ENCODE measurements at places on chromosomes 11 and 22. TPM values are rescaled to one million over a fixed set of nuclear protein-coding genes. Genes with fewer than 3 reads are reported as not detected.

DNA sequence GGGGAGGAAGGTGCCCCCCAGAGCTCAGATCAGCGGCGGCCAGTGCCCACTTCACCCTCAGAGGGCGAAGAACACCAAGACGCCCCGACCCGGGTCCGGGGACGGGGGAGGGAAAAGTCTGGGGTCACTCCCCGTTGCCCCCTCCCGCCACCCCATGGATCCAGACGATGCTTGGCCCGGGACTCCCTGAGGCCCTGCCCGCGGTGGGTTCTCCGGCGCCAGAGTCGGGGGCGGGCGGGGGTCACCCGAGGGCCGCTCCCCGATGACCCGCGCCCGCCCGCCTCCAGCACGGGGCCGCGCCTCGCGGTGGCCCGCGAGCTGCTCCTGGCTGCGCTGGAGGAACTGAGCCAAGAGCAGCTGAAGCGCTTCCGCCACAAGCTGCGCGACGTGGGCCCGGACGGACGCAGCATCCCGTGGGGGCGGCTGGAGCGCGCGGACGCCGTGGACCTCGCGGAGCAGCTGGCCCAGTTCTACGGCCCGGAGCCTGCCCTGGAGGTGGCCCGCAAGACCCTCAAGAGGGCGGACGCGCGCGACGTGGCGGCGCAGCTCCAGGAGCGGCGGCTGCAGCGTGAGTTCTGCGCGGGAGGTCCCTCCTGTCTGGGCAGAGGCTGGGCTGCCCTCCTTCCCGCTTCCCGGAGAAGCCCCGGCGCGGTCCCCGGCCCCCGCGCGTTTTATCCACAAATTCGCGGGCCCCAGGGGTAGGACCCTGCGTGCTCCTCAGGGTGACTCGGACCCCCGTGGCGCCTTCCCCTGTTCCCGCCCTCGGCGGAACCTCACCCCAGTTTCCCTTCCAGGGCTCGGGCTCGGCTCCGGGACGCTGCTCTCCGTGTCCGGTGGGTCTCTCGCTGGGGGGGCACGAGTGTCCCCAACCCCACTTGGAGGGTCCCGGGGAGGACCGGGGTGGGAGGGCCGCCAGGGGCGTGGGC lies 1.1 kb downstream of the NLRP6 start:
- ATAC-seq, result peak; percentile 20
- H3K36me3 ChIP-seq, result peaks cover 25% of the 10 kb centered on the region
- peak overlapping the region; percentile 71 for H3K4me3 ChIP-seq
- H3K27ac ChIP-seq, result no peak overlapping the region
- peaks cover 5% of the 10 kb centered on the region for H3K27me3 ChIP-seq

DNA sequence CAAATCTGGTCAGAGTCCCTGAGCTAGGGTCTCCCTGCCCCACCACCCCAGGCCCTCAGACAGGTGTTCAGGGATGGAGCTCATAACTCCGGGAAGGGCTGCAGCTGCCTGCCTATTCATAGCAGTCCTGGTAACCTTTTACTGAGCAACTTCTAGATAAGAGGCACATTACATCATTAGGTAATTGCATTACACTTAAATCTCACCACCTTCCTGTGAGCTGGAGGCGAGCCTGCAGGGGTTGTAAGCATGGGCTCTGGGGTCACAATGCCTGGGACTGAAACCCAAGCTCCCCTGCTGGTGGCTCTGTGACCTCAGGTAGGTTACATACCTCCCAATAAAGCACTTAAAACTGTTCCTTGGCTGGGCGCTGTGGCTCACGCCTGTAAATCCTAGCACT lies 22.5 kb downstream of the TP53I11 start:
- H3K27ac ChIP-seq, result no peak overlapping the region
- ATAC-seq, result no peak
- H3K36me3 ChIP-seq, result peaks cover 11% of the 10 kb centered on the region

DNA sequence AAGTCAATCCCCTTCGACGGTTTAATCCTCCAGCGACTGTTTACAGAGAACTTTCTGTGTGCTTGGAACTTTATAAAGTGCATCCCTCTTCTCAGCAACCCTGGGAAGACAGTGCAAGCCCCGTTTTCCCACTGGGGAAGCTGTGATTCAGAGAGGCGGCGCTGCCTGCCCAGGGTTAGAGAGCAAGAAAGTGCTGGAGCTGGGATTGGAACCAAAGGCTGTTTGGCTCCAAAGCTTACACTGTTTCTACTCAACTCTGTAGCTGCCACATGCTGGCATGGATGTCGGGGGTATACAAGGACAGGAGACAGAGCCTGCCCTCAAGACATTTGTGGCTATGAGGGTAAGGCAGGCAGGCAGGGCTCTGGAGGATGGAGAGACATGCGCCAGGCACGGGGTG lies 13.0 kb downstream of the FBLN1 start:
- no peak overlapping the region for H3K27ac ChIP-seq
- H3K4me1 ChIP-seq, result no peaks in the 10 kb centered on the region
- no peak overlapping the region for H3K4me3 ChIP-seq
- ATAC-seq, result no peak

DNA sequence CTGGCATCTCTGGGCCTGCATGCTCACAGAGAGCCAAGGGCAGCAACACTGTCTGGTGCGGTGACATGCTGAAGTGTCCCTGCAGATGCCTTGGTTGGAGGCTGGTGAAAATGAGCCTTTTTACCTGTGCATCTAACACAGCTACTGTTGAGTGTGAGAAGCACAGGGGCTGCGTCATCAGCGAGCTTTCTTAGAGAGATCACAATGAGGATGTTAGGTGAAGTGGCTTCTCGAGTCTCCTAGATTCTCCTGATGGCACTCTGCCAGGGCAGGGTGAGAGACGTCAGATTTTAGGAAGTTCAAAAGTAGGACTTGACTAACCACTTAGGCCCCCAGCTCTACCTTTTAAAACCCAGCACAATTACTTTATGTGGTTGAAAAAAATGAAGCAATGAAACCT lies 3.6 kb upstream of the SLC15A3 start:
- H3K36me3 ChIP-seq, result no peaks in the 10 kb centered on the region
- H3K27ac ChIP-seq, result no peak overlapping the region

DNA sequence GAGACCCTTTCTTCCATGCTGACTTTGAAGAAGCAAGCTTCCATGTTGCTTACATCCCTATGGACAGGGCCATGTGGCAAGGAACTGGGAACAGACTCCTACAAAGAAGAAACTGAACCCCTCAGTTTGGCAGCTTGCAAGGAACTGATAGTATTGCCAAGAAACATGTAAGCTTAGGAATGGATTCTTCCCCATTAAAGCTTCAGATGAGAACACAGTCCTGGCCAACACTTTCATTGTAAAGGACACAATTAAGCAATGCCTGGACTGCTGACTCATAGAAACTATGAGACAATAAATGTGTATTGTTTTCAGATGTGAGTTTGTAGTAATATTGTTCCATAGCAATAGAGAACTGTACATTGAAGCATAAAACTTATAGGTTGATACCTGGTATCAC lies 82.4 kb downstream of the AASDHPPT start:
- no peak overlapping the region for H3K4me3 ChIP-seq
- H3K4me1 ChIP-seq, result peaks cover 4% of the 10 kb centered on the region
- no peak for ATAC-seq
- peaks cover 4% of the 10 kb centered on the region for H3K27me3 ChIP-seq
- H3K27ac ChIP-seq, result no peak overlapping the region

GRCh38 chr22:40265783-40266182 lies 80.5 kb upstream of the ADSL start:
- H3K27me3 ChIP-seq, result no peaks in the 10 kb centered on the region
- peak overlapping the region; percentile 68 for H3K27ac ChIP-seq
- H3K36me3 ChIP-seq, result peaks cover 81% of the 10 kb centered on the region

The KBTBD3 gene
- total RNA-seq, result 14.3 TPM

Data from activated T-helper 17 cell treated with anti-CD3 and anti-CD28 coated beads, Interleukin-2, amount 50 U/mL, for 72 hours (primary cell).